ENCODE measurements at places on chromosomes 3 and 15.

GRCh38 chr3:28824316-28824715 is 456.6 kb upstream of the RBMS3 start:
- DNase-seq: no peak

DNA sequence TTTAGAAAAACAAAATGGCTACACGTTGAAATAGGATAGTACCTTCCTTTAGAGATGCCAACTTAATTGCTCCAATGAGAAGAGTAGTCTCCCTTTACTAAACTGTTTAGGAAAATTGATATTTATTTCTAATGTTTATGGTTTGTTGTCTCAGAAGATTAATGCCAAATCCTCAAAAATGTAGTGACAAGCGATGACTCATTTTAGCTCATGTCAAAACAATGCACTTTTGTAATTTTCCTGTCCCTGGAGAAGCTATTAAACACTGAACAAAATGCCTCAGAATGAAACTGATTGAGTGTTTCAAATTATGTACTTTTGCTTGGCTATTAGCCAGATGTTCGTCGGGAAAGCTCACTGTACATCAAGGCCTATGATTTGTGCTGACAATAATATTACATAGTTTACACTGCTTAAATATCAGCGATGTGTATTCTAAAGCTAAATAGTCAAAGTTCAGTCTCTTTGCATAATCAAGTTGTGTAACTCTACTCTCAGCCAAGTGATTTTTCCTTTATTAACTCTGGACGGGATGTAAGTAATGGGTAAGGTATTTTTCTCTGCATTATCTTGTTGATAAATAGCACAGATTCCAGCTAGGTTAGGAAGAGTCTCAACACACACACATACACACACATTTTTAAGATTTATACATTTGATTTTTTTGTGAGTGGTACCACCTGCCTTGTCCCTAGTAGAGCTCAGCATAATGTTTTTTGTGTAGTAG is 83.7 kb downstream of the CMSS1 start:
- no peak for DNase-seq

DNA sequence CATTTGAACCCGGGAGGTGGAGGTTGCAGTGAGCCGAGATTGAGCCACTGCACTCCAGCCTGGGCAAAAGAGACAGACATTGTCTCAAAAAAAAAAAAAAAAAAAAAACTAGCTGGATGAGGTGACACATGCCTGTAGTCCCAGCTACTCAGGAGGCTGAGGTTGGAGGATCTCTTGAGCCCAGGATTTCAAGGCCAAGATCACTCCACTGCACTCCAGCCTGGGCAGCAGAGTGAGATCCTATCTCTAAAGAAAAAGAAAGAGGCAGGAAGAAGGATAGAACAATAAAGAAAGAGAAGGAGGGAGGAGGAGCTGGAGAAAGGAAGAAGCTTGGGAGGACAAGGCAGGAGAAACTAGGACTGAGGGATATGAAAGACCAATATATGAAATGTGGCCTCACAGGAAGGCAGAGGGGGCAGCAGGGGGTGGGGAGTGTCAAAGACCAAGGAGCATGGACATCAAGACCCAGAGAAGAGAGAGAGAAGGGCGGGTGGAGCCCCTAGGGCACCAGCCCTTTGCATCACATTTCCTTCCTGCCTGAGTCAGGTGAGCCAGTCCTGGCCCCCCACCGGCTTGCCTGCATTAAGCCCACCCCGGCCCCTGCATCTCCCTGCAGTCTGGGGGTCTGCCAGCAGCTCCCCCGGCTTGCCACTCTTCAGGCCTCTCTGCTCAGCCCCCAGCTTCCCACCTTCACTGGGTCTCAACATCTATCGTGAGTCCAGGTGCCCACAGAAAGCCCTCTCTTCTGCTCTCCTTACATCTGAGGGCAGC is 11.5 kb downstream of the IGDCC3 start:
- no peak for DNase-seq

DNA sequence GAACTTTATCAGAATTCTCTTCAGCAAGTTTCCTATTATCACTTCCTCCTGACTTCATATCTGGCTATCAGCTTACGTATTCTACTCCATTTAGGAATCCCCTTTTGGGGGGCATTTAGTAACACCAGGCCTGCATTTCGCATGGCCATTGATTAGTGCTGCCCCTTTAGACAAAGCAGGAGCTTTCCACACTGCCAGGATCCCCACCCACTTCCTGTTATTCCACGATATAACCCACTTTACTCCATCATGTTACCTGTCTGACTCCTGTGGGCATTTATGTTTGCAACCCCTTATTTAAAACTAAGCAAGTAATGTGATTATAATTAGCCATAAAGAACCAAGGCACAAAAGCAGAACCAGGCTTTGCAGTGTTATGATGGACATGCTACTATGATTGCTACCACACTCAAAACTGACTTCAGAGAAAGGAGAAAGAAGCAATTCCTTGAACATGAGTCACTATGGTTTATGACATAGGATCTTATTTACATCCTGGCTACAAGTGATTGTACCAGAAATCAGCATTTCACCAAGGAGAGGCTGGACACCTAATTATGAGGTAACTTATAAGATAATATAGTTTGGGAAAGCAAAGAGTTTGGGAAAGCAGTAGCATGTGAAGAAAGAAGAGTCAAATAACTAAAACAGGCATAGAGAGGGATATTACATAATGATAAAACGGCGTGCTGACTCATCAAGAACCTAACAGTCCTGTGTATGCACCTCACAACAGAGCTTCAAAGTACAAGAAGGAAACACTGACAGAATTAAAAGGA is 96.3 kb downstream of the IGSF11 start:
- no peak for DNase-seq

DNA sequence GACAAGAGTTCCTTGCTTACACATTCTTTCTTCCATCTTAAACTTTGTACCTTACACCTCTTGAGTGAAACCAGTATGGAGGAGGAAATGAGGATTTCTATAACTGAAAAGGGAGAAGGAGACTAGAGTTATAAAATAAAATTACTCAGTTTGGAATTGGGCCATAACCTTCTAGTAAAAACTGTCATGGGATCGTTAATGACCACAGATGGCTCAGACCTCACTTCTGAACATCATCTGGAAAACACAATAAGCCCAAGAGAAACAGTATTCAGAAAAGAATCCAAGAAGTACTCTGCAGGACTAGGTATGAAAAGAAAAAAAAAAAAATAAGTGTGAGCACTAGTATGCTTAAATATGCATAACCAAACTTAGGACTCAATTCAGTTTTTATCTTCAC is 12.1 kb downstream of the GAP43 start:
- no peak for DNase-seq

DNA sequence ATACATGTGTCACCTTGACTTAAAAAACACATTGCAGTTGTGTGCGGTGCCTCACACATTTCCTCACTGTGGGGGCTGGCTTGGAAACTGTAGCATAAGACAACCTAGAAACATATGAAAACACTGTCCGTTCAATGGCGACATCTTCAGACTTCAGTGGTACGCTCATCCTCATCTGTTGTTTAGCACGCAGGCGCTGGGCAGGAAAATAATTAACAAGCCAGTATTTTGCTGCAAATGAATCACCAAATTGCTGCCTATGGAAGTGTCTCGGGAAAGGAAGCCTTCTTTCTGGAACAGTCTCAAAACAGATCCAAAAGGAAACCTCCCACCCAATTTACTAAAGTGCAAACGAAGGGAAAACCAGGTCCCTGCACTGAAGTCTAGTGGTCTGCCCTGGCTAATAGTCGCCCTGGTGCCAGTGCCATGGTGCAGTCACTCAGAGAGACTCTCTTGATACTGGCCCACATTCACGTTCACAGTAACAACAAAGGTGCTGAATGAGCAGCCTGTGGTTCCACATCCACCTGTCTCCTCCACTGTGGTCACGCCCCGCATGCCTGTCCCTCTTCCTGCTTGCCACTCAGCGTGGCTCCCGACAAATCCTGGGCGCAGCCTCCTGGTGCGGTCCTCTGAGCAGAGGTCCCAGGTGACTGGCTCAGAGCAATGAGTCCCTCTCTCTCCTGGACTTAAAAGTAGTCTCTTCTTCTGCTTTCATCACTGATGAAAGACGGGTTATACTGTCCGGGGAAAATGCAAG is 35.6 kb upstream of the MUC13 start:
- DNase-seq: no peak

DNA sequence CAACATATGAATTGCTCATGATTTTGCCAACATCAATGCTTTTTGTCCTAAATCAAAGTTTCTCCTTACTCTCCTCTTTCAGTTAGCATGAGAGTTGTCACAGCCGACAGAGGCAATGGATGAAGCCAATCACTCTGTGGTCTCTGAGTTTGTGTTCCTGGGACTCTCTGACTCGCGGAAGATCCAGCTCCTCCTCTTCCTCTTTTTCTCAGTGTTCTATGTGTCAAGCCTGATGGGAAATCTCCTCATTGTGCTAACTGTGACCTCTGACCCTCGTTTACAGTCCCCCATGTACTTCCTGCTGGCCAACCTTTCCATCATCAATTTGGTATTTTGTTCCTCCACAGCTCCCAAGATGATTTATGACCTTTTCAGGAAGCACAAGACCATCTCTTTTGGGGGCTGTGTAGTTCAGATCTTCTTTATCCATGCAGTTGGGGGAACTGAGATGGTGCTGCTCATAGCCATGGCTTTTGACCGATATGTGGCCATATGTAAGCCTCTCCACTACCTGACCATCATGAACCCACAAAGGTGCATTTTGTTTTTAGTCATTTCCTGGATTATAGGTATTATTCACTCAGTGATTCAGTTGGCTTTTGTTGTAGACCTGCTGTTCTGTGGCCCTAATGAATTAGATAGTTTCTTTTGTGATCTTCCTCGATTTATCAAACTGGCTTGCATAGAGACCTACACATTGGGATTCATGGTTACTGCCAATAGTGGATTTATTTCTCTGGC is 2.5 kb downstream of the OR4F6 start:
- DNase-seq: no peak

- DNase-seq: no peak
Measured at GRCh38 chr3:180325958-180326357, 276.0 kb upstream of the TTC14 start.

- DNase-seq: no peak
Measured at GRCh38 chr3:33424606-33425452, 15.4 kb downstream of the UBP1 start.

GRCh38 chr3:78337801-78338211 is 1297.9 kb downstream of the ROBO2 start:
- no peak for DNase-seq

DNA sequence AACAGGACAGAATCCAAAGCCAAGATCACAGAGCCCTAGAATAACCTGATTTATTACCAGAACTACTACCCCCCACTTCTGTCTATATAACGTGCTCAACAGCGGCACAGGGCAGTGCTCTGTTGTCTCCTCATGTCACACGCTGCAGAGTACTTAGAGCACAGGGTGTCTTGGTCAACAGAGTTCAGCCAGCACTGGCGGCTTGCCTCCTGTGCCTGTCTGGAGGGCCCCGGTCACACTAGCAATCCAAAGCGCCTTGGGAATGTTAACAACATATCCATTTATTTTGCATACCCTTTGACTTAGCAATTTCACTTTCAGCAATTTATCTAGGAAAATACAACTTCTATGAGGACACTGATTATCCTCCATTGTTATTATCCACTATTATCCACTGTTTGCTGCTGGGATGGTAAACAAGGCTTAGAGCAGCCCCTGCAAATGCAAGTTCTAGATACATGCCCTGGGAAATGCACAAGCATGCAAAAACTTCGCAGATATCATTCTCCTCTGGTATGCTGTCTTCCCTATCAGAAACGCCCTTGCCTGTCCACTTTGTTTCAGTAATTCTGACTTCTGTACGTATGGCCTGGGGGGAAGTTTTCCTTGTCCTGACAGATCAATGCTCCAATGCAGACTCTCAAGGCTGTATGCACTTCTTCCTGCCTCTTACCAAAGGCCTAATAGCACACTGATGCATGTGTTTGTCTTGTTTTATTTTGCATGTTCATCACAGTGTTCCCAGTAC is 86.2 kb upstream of the OCA2 start:
- DNase-seq: no peak

- no peak for DNase-seq
Measured at GRCh38 chr3:134647902-134648760, 2.7 kb downstream of the KY start.

GRCh38 chr3:128094295-128095151 is 29.1 kb downstream of the RUVBL1 start:
- no peak for DNase-seq

DNA sequence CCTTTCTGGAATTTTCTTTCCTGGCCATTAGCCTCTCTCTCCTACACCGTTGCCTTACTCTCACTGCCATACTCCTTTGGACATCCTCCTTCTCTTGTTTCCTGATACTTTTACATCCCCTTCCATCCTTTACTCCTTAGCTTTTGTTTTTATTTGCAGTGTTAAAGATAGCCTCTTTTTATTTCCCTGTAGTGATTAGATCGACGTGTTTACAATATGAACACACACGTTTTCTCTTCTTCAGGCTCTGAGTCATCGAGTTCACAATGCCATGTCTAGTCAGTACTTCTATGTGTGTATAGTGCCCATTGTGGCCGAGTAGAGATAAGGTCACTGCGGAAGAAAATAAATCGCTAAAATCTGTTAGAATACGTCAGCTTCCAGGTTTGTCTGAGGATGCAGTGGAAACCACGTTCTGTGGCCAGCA is 208.5 kb downstream of the LPP start:
- DNase-seq: no peak

DNA sequence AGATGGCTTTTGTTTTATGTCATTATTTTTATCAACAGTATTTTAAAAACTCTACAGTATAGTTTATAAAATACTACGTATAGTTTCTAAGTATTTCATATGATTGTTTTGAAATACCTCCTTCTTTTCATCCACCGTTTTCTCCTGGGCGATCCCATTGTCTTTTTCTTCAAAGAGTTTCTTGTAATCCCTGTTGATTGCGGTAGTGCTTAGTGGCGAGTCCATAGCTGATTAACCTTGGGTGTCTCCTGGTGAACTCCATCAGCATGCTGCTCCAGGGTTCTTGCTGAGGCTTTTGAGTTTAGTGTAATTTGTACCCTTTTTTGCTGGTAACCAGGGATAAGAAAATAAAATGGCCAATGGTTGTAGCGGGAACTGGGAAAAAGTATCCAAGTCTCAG is 3.6 kb downstream of the PIAS1 start:
- DNase-seq: no peak

GRCh38 chr3:194424373-194424772 is 25.3 kb upstream of the GP5 start:
- no peak for DNase-seq

- DNase-seq: no peak
Measured at GRCh38 chr15:40436116-40436891, 4.4 kb upstream of the BAHD1 start.

DNA sequence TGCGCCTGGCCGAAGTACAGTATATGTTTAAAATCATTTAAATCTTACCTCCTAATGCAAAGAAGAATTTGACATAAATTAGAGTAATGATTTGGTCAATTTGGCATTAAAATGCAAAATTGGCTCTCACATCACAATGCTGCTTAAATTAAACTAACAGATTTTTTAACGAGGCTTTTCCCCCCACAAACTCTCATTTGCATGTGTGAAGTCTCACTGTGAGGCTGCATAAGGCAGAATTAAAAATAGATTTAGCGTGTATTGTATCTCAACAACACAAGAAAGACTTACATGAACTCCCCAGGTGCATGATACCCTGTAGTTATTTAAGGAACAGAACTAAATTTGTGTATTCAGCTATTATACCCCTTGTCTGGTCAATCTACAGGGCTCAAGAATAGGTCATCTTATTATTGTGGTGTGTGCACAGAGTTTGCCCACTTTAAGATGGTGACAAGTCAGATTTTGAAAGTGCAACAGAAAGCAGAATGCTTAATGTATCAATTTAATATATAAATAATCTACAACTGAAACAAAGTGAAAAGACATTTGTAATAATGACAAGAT is 897.9 kb downstream of the EPHA3 start:
- DNase-seq: no peak

All from GDM1 (cell line).